ENCODE measurements at places on chromosomes 12 and 14.
A peak's percentile ranks its signal among the peaks of the same experiment; 100 is the strongest.

- no peak for DNase-seq
Observed at GRCh38 chr14:82313889-82314288, 780.2 kb upstream of the SEL1L start.

- DNase-seq, result no peak
Observed at GRCh38 chr12:128015276-128015675, 251.7 kb upstream of the TMEM132C start.

DNA sequence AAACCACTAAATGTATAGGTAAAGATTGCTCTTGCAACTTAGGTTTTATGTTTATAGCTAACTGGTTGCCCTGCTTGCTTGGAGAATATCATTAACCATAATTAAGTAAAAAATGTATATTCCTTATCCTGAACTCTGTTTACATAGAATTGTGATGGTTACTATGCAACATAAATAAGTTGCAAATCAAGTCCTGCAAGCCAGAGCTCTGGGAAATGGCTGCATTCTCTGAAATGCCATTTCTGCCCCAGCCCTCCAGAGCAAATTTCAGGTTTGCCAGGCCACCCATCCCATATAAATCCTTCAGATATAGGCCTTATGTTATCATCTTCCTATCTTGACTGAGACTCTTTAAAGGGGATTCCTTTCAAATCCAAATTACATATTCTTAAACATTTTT lies 118.4 kb upstream of the MYF6 start:
- DNase-seq, result no peak

DNA sequence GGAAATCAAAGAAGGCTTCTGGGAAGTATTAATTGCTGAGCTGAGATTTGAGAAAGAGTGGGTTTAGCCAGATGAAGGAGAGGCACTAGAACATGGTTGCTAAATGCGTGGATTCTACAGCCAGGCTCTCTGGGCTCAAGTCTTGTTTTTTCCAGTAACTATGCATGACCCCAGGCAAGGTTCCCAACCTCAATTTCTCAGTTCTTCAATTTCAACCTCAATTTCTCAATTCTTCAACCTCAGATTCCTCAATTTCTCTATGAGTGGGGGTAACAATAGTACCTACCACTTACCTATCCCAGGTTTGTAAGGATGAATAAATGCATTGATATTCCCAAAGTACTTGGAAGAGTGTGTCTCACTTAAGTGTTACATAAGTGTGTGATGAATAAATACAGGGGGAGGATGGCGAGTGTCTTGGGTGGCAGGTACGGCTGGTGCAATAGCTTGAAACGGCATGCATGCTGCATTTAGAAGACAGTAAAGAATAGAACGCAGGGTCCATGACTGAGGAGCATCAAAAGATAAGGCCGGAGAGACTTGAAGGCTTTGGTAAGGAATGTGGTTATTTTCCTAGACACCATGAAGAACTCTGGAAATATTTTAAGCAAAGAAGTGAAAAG lies 149.1 kb upstream of the ATP2B1 start:
- DNase-seq, result no peak

DNA sequence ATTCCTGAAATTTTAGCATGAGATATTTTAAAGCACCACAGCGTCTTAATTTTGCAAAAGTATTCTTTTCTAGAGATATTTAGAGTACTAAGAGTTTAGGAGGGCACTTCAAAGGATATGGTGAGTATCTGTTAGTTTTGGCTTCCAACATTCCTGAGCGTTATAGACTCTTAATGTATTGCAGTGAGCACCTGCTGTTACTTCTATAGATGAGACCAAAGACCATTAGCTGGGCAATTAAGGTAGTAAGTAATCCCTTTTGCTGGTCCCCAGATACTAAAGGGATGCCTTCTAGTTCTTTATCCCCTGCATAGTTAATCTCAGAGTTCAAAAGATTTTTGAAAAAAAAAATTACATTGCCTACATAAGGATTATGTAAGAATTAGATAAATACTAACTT lies 975.6 kb downstream of the GALC start:
- DNase-seq, result no peak

- no peak for DNase-seq
Observed at GRCh38 chr12:58106195-58106594, 164.8 kb downstream of the ATP23 start.

- DNase-seq, result no peak
Observed at GRCh38 chr12:109738209-109738608, 24.6 kb downstream of the FAM222A start.

DNA sequence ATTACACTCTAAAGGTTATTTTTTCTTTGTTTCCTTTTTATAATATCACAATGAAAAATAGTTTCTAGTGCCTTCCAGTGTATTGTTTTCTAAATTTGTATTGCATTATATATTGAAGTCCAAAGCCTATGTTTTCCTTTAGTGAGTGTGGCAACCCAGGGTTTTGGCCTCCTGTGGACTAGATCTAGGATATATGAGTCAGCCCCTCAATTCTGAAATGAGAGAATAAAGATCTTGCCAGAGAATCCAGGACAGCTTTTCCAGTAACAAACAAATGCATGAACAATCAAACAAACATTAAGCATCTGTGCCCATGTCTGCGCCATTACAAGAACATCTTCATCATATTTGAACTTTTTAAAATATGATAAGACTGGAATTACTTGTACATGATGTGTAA lies 70.7 kb upstream of the SSTR1 start:
- DNase-seq, result no peak

DNA sequence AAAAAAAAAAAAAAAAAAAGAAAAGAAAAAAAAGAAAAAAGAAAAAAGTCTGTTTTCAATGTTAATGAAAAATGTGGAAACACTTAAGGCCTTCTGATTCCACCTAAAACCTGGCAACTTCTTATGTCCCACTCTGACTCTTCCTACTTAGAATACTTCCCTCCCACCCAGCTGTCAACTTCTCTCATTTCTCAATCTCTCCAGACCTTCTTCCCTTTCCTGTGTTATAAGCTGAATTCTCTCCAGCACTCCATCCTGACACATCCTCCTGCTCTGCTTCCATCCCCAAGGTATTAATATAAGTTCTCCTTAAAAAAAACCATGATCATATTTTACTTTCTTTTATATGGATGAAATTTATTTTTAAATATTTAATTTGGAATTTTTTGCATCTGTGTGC lies 20.3 kb upstream of the TMTC1 start:
- no peak for DNase-seq

GRCh38 chr14:90407230-90407629 lies 10.4 kb downstream of the CALM1 start:
- DNase-seq, result no peak

DNA sequence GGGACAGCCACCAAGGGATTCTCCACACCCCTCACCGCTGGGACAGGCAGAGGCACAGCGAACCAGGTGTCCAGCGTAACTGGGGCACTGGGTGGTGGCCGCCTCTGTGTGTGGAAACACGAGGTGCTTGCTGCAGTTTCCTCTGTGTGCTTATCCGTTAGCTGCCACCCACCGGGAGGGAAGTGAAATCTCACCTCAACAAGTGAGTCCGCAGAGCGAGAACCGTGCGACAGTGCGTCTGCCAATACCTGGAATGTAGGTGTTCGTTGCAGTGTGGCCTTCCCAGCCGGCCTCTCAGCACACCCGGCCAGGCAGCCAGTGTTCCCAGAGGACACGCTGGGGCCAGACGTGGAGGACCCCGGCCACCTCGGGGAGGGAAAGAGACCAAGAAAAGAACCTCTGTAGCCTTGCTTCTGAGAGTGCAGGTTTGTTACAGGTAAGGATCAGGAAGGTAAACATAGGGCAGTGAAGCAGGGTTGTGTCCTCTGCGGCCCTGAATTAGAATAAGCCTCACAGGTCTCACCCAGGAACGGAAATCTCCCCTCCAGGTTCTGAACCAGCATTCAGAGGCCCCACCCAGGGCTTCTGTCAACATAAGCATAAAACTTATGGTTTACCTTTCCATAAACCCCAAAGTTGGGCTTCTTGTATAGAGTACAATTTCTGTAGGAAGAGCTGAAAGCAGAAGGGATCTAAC lies 1.5 kb downstream of the BCL2L14 start:
- no peak for DNase-seq

DNA sequence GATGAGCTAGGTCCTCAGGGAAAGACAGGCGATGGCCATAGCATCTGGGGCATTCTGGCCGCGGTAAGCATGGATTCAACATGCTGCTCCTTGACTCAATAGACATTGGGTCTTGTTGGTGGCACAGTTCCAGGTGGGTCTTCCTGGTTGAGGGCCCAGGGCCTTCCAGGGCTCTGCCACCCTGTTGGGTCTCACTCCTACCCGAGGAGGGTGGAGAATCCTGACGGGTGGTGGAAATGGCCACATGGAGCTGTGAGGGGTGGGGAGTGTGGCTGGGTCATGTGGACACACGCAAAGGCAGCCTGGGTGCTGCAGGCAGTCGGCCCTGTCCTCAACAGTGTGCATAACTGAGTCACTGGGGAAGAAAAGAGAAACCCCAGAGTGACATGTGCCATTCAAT lies 148.1 kb downstream of the KIF26A start:
- DNase-seq, result no peak

- DNase-seq, result no peak
Observed at GRCh38 chr12:22935501-22935900, 310.5 kb downstream of the ETNK1 start.

GRCh38 chr14:93343797-93344196 lies 3.2 kb upstream of the COX8C start:
- no peak for DNase-seq

GRCh38 chr14:69985463-69985862 lies 106.2 kb downstream of the SMOC1 start:
- DNase-seq, result no peak

- no peak for DNase-seq
Observed at GRCh38 chr12:119710965-119711551, 43.1 kb downstream of the PRKAB1 start.

GRCh38 chr12:109900752-109901580 lies 892 bp downstream of the TCHP start:
- DNase-seq, result peak; percentile 66

DNA sequence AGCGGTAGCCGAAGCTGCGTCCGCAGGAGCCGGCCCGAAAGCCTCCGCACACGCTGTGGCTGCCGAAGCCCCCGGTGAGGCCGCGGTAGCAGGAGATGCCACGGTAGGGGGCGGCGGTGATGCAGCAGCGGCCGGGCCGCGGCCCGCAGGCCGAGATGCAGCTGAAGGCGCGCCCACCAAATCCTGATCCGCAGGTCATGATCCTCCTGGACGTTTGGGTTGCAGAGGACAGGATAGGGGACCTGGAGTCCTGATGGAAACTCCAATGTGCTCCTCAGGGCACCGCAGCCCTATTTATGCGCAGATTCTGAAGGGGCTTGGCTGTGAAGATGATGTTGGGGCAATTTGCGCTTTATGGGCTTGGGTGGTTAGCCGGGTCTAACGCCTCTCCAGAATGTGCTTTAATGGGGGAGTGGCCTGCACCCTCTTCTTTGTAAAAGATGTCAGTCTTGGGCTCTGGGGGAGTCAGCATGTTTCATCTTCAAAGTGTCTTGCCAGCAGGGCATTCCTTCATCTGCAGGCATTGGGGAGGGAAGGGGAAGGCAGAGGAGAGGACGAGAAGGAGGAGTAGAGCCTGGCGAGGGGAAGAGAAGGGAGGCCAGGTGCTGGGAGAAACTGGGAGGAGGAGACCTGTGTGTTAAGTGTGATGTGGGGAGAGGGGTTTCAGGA lies at the start of gene KRT81:
KRT81 (minus strand) TSS at position 268 of the 669 bp plus-strand sequence; CDS start at position 199, 69 bp downstream.
- no peak for DNase-seq

- DNase-seq, result no peak
Observed at GRCh38 chr12:51798501-51798900, 50.0 kb downstream of the FIGNL2 start.

DNA sequence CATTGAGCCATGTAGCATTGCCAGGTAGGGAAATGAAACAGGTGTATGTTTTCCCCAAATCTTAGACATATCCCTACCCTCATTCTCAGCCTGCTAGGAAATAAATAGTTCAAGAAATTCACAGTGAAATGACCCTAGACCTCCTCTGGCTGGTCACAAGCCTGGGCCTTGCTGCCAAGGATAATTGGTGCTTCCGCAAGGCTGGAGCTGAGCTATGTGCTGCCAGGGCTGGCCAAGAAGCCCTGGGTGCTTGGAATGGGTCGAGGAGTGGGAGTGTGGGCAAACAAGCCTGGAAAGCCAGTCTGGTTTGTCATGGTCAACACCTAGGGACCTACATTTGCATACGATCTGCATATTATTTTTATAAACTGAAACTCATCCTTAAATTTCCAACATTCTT lies 31.3 kb upstream of the SLC10A1 start:
- no peak for DNase-seq

DNA sequence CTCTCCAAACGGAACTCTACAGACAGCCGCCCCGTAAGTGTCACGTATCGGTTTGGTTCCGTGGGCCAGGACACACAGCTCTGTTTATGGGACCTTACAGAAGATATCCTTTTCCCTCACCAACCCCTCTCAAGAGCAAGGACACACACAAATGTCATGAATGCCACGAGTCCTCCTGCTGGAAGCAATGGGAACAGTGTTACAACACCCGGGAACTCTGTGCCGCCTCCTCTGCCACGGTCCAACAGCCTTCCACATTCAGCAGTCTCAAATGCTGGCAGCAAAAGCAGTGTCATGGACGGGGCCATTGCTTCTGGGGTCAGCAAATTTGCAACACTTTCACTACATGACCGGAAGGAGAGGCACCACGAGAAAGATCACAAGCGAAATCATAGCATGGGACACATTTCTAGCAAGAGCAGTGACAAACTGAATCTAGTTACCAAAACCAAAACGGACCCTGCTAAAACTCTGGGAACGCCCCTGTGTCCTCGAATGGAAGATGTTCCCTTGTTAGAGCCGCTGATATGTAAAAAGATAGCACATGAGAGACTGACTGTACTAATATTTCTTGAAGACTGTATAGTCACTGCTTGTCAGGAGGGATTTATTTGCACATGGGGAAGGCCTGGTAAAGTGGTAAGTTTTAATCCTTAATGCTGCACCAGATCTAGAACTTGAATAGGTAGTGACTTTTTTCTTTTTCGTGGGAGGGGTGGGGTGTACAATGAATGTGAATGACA lies 69.7 kb downstream of the WDR20 start:
- peak; percentile 53 for DNase-seq

DNA sequence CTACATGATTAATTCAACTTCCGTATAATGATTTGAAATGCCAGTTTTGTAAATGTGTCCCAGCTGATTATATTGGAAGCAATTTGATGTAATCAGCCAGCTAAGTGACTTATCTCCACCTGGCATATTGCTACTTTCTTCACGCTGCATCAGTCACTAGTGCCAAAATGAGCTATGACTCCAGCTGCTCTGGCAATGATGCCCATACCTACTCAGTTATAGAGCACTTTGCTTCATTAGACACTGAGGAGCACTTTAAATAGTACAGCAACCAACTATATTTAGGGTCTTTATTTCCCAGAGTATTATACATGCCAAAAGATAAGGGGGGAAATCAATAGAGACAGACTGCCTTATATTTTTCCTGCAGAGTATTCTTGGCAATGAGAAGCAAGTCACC lies 67.9 kb upstream of the LIN7A start:
- DNase-seq, result no peak
